Stimulated activated CD8-positive, alpha-beta memory T cell treated with anti-CD3 and anti-CD28 coated beads, Interleukin-2, amount 100 ng/mL, for 1 hour (primary cell): ENCODE measurements at places on chromosomes 6 and 20.

GRCh38 chr6:4486568-4487315 lies 289.5 kb upstream of the CDYL start:
- DNase-seq, result no peak

- no peak for DNase-seq
Measured at GRCh38 chr6:144855812-144856531, 570.8 kb downstream of the UTRN start.

DNA sequence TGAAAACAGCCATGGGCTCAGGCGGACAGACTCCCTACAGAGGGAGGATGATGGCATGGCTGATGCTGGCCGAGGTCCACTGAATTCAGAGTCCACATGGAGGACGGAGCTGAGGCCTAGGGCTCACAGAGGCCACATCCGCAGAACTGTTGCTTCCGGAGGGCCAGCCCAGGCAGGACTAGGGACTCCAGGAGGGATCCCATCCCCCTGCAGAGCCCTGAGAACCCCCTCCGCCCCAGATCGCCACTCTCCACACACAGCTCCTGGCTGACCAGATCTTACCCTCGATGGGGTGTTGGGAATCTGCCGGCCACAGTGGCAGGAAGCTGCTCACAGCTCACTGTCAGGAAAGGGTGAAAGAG lies 399.2 kb downstream of the TAF4 start:
- no peak for DNase-seq

GRCh38 chr20:49245921-49246740 lies 26.9 kb downstream of the DDX27 start:
- DNase-seq, result no peak

- no peak for DNase-seq
Measured at GRCh38 chr20:48060841-48061720, 275.8 kb upstream of the SULF2 start.

- no peak for DNase-seq
Measured at GRCh38 chr20:19552221-19553180, 205.6 kb upstream of the RIN2 start.

DNA sequence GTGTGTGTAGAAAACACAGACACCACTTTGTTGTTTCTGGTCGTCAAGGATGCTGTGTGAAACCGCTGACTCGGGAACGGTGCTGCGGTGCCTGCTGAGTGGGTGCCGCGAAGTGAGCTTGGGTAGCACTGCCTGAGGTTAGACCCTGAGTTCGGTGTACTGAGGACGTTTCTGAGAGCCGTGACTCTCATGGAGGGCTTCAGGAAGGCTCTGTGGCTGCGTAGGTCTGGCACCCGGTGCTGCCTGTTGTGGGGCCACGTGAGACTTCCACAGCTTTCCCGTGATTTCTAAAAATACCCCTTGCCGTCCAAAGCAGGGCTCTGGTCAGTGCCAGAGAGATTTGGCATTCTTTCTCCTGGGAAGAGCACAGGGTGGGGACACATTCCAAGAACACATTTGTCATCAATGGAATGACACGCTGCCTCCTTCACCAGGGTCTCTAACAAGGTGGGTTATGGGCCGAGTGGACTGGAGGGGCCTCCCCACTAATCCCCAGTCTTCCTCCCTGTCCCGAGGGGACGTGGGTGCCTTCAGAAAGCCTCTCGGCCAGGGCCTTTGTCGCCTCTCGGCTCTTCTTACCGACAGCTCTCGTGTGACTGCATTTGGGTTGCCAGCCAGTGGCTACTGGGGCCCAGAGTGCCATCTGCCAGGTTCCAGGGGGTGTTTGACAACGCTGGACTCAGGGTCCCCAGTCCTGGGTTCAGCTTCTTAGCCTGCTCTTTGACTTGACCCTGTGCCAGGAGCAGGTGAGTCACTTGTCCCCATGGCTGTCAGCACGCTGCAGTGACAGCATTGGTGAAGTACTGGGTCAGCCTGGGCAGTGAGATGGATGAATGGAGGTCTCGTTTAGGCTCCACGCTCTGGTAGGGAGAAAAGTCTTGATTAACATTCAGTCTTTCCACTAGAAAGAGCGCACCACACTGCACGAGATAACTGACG lies 62.2 kb downstream of the SYNJ2 start:
- DNase-seq, result no peak

GRCh38 chr6:8627085-8627861 lies 191.9 kb upstream of the SLC35B3 start:
- DNase-seq, result no peak

- DNase-seq, result no peak
Measured at GRCh38 chr20:23492292-23492691, 1.4 kb downstream of the CST8 start.

- DNase-seq, result no peak
Measured at GRCh38 chr20:39985271-39985827, 703.7 kb downstream of the MAFB start.

- no peak for DNase-seq
Measured at GRCh38 chr6:105430685-105431084, 27.8 kb upstream of the PREP start.

DNA sequence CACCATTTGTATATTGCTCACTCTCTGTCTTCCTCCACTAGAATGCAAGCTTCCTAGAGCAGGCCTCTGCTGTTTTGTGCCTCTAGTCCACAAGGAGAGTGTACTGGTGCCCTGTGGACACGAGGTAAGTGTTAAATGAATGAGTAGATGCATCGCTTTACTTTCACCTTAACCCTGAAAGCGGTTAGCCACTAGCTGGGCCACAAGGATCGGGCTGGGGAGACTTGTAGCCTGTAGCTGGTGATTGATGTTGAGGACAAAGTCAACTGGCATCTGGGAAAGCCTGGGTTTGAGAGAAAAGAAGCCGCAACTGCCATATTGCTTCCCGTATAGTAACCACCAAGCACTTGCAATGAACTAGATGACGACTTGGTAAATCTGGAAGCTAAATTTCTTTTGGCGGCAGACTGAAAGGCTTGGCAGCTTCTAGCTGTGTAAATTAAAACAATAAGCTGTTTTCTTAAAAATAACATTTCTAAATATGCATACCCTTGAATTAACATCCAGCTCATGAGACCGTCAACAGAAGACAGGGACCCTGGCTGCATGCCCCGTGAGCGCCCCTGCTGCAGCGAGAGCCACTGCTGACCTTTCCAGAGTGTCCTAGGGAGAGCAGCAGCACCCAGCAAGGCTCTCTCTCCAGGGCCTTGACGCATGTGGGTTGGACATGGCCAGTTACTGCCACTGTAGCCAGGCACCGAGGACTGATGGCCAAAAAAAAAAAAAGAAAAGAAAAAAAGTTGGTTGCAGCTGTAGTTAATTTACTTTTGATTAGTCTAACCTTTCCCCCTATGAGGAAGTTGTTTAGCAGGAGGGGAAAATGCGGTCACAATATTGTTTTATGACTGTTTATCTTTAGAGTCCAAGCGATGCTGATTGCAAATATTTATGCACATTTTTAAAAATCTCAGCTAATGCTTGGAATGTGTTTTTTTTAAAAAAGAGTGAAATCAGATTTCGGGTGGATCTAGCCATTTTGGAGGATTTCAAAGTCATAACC lies 315.1 kb downstream of the TFAP2C start:
- no peak for DNase-seq

- no peak for DNase-seq
Measured at GRCh38 chr6:113696960-113697359, 160.2 kb upstream of the MARCKS start.

DNA sequence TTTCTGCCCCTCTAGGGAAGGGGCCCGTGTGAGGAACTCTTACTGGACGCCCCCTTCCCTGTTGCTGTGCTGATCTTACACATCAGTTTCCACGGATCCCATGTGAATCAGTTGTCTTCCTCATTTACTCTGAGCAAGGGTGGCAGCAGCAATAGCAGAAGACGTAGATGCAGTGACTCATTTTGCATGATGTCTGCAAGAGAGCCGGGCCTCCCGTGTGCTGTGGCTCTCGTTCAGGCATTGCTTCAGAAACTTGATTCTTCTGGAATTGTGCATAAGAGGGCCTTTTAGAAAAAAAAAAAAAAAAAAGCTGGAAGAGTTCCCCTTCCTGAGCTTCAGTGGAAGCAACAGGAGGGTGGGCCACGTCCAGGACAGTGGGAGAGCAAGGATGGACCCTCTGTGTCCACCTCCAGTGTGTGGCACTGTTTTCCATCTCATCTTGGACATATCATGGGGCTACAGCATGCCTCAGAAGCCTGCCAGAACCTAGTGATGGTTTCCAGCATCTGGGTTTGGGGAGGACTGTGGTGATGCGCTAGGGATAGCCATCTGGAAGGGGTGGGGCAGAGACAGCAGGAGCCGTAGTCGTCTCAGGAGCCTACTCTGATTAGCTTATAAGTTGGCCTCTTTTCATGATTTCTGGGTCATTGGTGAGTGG lies 62.1 kb downstream of the FOXO3 start:
- no peak for DNase-seq

DNA sequence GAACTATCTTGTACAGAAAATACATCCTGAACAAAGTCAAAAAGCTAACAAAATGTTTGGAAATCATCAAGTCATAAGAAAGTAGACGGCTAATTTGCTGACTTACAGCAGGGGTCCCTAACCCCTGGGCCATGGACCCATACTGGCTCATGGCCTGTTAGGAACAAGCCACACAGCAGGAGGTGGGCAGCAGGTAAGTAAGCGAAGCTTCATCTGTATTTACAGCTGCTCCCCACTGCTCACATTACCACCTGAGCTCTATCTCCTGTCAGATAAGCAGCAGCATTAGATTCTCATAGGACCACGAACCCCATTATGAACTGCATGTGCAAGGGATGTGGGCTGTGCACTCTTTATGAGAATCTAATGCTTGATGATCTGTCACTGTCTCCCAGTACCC lies 115.5 kb downstream of the CDK19 start:
- no peak for DNase-seq

DNA sequence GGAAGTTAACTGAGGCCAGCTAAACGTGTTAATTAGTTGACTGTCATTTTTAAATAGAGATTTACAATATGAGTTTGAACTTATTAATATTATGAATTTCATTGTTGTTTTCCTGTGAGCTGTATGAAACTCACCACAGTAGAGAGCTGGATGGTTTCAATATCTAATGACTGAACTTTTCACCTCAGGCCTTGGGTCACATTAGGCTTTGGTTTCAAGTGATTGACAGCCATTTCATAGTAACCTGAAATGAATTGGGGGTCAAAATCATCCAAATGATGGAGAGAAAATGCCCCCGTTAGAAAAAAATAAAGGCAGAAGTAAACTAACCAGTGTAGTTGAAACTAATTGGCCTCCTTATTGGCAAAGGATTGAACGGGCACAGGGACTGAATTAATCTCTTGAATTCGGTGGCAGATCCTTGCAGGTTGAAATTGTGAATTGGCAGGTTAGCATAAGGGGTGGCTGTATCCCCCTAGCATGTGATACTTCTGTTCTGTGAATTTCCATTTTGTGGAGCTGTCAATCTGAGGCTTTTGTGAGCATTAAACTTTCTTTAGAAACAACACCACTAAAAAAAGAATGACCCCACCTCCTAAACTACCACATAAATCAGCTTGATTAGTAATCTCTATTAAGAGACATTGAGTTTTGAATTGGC lies 155.1 kb upstream of the MMS22L start:
- no peak for DNase-seq

DNA sequence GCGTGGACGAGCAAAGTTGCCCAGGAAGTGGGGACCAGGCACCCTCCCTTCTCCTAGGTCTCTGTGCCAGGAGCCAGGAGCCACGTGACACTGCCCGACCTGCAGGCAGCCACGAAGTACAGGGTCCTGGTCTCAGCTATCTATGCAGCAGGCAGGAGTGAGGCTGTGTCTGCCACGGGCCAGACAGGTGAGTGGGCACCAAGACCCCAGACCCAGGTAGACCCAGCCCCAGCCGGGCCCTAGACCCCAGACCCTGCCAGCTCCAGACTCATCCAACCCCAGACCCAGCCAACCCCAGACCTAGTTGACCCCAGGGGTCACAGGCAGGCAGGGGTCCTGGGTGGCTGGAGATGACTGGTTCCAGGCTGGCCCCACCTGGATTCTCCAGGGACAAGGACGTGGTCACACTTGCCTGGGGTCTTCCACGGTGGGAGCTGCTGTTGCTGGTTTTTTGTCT lies 21.1 kb downstream of the COL20A1 start:
- no peak for DNase-seq

DNA sequence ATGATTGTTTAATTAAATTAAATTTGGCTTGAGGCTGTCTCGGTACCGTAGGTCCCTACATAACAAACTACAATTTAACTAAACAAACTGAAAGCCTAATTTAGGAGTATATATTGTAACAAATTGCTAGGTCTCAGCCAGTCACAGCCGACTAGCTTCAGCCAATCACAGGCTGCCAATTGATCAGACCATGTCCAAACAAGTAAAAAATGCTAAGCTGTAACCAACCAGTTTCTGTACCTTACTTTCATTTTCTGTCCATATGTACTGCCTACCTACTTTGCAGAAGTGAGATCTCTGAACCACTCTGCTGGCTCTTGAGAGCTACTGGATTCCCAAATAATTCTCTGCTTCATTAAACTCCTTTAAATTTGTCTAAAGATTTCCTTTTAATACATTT lies 648.0 kb upstream of the GJE1 start:
- DNase-seq, result no peak

DNA sequence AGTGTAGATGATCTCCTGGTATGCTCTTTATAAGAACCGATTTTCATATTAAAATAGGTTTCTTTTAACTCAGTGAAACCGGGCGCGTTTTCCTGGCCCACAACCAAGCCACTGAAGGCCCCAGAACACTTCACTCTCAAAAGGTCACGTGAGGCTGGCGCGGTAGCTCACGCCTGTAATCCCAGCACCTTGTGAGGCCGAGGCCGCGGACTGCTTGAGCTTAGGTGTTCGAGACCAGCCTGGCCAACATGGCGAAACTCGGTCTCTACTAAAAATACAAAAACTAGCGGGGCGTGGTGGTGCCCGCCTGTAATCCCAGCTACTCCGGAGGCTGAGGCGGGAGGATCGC lies 402 bp upstream of the TAF8 start:
- DNase-seq, result no peak

DNA sequence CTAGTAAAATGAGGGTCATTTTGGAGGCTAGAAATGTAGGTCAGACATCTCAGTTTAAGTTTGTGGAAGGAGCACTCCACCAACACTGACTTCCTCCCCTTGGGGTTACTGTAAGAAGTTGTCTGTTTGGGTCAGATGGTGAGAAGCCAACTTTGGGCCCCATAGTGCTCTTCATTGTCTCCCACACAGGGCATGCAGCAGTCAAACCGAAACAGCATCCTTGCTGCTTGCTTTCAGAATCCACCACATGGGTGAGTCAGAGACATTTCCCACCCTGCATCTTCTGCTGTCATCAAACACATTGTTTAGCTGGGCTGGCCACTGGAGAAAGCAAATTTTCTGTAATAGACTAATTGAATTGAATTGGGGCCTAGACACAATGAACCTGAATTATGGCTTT lies 16.8 kb downstream of the IL17F start:
- DNase-seq, result no peak

GRCh38 chr6:22071270-22072041 lies 225.4 kb downstream of the PRL start:
- DNase-seq, result no peak
